ENCODE measurements at places on chromosomes 6 and 20.

- DNase-seq, result no peak
Measured at GRCh38 chr6:99894815-99895214, 99.2 kb downstream of the MCHR2 start.

GRCh38 chr20:50110141-50111047 lies 2.6 kb downstream of the UBE2V1 start:
- DNase-seq, result no peak

DNA sequence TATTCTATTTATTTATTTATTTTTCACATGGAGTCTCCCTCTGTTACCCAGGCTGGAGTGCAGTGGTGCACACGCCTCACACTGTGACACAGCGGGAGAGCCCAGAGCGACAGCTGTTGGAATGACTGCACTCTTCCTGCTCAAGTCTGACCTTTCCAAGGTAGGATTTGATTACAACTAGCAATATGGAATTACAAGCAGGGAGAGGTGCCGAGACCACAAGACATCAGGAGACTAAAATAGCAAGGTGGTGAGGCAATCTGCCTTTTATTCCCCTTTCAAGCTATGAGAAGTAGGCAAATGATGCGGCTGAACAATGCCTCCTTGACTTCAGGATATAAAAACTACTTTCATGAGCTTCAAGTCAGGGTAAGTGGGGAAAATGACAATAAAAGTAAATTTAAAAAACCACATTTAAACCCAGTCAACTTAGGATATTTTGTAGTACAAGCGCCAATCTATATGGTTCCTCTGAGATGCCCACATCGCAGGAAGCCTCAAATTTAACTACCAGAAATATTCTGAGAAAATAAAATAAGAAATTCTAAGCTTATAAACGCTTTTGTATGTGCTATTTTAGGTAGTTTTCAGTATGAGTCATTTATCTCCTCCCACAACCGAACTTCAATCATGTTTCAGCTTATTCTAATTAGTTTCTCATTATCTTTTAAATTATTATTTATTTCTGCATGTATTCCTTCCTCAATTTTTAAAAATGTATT lies 146.9 kb upstream of the SGK1 start:
- DNase-seq, result no peak

DNA sequence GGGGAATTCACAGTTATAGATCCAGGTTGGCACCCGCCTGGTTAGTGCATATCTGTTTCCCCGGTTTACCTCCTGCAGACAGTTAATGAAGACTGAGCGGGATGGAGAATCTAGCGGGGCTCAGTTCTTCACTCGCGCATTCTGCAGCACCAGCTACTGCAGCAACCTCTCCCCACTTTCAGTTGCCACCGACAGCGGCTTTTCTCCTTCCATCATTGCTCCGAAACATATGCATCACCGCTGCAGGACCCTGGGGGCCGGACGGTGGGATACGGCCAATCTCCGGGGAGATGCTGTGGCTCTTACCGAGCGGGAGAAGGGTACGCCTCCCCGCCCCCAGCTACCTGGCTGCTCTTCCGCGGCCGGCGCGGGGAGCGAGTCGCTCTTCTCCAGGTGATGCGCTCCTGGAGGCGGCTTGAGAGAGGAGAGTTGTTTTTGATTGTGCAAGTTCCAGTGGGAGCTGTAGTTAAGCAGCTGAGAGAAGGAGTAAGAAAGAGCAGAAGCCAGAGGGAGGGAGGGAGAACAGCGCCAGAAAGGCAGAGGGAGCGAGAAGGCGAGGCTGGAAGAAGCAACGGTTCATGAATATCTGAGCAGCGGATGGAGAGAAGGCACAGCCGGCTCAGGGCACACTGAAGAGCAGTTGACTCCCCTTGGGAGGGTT lies at the start of gene SGK1:
Gene SGK1, minus strand, starts transcription at position 642 of the 661 bp plus-strand sequence. CDS start 652 bp downstream, outside the sequence.
- DNase-seq, result no peak

DNA sequence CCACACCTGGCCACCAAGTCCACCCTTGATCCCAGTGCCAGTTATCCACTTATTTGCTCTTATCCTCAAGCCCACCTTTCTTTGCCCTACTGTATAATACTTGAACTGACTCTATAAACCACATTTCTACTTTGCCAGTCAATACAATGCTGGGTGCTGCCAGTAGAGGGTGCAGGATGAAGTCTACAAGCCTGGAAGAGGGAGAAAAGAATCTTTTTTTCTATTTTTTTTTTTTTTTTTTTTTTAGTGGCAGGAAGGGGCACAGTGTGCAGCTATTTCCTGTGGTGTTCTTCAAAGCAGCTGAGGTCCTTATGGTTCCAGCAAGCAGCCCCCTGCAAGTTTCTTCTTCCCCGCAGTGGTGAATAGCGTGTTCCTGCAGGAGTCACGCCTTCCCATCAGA lies 22.2 kb upstream of the GABRR1 start:
- no peak for DNase-seq

GRCh38 chr20:40682104-40682981 lies 6.7 kb downstream of the MAFB start:
- DNase-seq, result no peak

GRCh38 chr6:101110814-101111213 lies 229.7 kb upstream of the ASCC3 start:
- no peak for DNase-seq

- DNase-seq, result no peak
Measured at GRCh38 chr20:19847383-19847782, 89.3 kb downstream of the RIN2 start.
